ENCODE measurements at places on chromosomes 3 and 15.

DNA sequence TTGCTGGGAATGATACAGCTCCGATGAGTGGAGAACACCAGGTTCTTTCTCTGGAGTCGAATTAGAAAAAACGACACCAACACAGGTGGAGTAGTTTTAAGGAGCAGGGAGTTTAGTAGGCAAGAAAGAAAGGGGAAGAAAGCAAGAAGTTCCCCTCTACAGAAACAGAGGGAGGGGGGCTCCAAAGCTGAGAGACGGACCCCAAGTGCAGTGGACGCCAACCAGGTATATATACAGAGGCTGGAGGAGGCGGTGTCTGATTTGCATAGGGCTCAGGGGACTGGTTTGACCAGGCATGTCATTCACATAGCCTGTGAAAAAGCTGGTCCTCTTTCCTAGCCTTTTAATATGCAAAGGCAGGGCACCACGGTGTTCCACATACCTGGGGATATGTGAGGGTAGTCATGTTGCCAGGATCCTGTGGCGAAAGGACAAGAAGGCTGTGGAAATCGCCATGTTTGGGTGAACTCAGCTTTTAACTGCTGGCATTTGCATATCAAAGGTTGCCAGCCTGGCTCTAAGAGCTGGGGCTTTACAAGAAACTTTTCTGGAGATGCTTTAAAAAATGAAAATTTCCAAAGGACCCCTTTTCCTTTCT is 887.4 kb upstream of the EPHA6 start:
- no peak for DNase-seq

- peak; percentile 71 for DNase-seq
Measured at GRCh38 chr15:85583923-85584390, 203.6 kb downstream of the AKAP13 start.

GRCh38 chr3:122301063-122301462 is 24.0 kb upstream of the CSTA start:
- DNase-seq, result no peak

DNA sequence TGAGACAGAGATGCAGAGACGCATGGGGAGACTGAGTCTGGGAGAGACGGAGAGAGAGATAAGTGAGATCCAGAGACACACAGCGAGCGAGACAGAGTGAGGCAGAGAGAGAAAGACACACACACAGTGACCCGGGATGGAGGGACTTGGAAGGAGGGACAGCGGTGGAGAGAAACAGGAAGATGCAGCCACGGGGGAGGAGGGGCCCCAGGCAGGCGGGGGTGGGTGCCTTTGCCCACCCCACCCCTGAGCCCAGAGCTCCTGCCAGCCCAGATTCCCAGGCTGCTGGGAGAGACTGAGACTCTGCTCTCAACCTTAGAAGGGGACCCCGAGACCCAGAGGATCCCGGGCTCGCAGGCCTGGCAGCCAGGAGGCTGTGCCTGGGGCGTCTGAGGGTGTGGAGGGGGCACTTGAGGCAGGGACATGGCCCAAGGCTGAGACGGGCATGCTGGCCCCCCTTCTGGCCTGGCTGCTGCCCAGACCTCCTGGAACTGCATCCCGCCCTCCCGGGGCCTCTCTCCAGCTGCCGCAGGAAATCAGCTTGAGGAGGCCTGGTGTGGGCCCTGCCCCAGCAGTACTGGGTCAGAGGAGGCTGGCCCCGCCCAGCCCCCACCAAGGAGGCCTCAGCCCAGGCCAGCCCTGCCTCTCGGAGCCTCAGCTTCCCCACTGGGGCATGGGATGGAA is 18.1 kb downstream of the H1-8 start:
- no peak for DNase-seq

DNA sequence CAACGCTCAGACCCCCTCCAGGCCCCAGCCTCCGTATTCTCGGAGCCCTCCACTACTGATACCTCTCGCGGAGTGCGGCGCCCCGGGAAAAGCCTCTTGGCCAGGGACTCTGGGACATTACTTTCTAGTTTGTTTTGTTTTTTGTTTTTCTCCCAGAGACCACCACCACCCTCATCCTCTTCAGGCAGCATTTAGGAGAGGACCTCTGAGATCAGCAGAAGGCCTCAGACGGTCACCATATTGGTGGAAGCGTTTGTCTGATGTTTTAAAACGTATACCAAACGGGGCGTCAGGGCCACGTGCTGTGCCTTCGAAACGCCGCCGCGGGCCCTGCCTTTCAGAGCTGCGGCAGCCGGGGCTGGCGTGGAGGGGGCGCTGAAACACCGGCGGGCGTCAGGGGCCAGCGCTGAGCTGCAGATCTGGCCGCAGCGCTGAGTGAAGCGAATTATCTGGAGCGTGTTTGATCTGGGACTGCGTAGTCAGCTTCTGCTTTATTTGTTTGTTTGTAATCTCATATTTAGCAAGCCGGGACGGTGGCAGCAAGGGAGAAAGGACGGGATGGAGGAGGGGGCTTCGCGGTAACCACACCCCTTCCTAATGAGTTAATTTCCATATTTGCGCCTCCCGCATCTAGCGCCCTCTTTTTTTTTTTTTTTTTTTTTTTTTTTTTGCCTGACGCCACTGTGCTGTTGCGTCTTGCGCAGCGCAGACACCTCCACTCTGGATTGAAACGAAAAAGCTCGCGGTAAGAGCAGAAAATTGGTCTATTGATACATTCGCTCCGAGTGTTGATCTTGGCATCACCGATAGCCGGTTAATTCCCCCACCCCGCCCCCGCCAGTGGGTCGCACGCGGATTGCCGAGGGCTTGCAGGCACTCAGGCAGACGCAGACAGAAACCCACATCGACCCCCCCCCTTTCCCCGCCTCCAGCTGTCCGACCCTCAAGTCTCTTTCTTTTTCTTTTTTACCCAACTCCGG is 14.9 kb downstream of the SOX2 start:
- DNase-seq, result no peak

DNA sequence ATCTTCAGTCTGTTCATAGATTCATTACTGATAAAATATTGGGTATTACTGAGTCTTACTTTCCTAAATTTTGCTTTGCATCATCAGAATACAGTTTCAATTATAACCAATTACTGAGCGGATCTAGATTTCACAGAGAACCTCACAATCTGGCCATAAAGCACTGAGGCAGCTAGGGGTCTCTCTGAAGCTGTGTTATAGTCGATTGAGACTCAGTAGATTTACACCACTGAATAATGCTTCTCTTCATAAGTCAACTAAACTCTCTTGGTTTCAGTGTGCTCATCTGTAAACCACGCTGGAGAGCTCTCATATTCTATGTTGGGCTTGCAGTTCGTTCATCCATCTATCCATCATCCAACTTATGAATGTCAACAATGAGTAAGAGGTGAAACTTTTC is 180.6 kb downstream of the GREM1 start:
- DNase-seq, result no peak

DNA sequence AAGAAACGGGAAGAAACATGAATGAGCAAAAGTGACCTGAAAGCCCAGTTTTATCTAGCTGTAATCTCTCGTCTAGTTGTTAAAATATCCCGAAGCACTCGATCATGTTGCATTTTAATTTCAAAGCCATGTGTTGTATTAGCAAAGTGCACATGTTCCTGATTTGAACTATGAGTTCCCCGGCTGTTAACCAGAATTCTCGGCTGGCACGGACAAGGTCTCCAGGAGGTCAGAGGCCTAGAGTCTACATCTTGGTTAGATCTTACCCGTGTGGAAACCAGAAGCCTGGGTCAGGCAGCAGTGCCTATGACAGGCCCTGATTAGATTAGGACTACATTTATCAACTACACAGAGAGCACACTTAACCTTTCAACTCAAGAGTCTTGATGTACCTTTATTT is 195.8 kb downstream of the CDIN1 start:
- no peak for DNase-seq

DNA sequence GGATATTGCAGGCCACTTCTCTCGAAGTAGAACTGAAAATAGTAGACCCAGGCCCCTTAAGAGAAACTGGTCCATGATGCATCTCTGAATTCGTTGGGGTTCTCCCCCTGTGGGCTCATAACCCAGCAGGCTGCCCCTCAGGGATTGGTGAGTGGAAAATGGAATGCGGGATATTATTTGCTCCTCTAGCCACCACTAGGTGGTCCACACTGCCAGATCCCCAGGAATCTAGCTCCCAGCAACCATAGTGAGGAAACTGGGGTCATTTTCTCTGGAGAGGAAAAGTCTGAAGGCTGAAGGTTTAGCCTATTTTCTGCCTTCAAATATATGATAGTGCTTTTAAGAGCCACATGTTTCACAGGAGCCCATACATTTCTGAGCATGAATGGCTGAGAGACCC is 6.7 kb downstream of the CX3CR1 start:
- no peak for DNase-seq

GRCh38 chr3:42498791-42499477 is 3.5 kb upstream of the VIPR1 start:
- DNase-seq, result peak; percentile 33

- no peak for DNase-seq
Measured at GRCh38 chr3:129205109-129205832, 21.6 kb upstream of the CNBP start.

All from stimulated activated CD8-positive, alpha-beta memory T cell treated with anti-CD3 and anti-CD28 coated beads, Interleukin-4, amount 100 ng/mL, for 48 hours (primary cell).